ENCODE measurements at places on chromosomes 4 and X. TPM values are rescaled to one million over a fixed set of nuclear protein-coding genes. Genes with fewer than 3 reads are reported as not detected.

Gene CBR4
- 13.0 TPM for total RNA-seq

Gene H2BW2
- total RNA-seq, result not detected

Gene NUDT10
- total RNA-seq, result 15.5 TPM

Gene S100G
- not detected for total RNA-seq

Gene WDFY3
- total RNA-seq, result 67.8 TPM

Gene HSFX3
- not detected for total RNA-seq
